ENCODE measurements at places on chromosomes 7 and 10.

DNA sequence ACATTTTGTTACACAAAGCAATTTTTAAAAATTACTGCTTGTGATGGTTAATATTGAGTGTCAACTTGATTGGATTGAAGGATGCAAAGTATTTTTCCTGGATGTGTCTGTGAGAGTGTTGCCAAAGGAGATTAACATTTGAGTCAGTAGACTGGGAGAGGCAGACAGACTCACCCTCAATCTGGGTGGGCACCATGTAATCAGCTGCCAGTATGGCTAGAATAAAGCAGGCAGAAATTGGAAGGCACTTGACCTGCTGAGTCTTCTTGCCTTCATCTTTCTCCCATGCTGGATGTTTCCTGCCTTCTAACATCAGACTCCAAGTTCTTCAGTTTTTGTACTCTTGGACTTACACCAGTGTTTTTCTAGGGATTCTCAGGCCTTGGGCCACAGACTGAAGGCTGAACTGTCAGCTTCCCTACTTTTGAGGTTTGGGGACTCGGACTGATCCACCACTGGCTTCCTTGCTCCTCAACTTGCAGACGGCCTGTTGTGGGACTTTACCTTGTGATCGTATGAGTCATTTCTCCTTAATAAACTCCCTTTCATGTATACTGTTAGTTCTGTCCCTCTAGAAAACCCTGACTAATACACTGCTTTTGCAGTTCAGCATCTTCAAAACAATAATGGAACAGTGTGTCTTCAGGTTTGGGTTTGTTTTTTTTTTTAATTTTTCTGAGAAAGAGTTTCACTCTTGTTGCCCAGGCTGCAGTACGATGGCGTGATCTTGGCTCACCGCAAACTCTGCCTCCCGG is 244.1 kb upstream of the SEMA3C start:
- DNase-seq = no peak

GRCh38 chr10:87860156-87860795 is 3.1 kb downstream of the KLLN start:
- no peak for DNase-seq

GRCh38 chr7:92569137-92569536 is 21.1 kb downstream of the FAM133B start:
- DNase-seq = no peak

- DNase-seq = no peak
Measured at GRCh38 chr7:69907720-69908119, 309.4 kb downstream of the AUTS2 start.

GRCh38 chr7:116576350-116577319 is 51.8 kb downstream of the CAV1 start:
- no peak for DNase-seq

GRCh38 chr10:18185621-18186020 is 45.4 kb downstream of the CACNB2 start:
- DNase-seq = no peak

DNA sequence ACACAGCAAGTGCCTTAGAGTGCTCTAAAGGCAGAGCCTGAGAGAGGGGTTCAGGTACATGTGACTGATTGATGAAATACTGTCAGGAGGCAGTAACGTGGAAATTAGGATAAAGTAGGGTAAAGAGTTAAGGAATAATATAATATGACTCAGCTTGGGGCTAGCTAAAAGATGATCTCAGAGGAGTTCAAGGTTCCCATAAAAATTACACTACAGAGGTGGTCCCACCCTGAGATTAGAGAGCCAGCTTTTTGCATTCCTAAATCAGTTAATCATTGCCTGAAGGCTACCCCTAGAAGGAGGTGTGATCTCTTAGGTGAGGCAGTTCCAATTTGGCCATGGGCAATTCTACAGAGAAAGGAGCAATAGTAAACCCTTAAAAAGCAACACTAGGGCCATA is 5.8 kb downstream of the LIPJ start:
- no peak for DNase-seq

DNA sequence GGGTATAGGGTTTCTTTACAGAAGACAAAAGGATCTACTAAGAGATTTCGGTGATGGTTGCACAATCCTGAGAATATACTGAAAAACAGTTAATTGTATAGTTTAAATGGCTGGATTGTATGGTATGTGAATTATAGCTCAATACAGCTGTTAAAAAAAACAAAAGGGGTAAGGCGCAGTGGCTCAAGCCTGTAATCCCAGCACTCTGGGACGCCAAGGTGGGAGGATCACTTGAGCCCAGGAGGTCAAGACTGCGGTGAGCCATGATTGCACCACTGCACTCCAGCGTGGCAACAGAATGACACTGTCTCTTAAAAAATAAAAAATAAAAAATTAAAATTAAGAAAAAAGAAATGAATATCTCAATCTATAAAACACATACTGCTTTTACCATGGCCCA is 18.5 kb downstream of the ESYT2 start:
- DNase-seq = no peak

GRCh38 chr7:17227766-17228490 is 70.5 kb upstream of the AHR start:
- no peak for DNase-seq

GRCh38 chr10:317271-317769 is 182.1 kb downstream of the ZMYND11 start:
- DNase-seq = no peak

DNA sequence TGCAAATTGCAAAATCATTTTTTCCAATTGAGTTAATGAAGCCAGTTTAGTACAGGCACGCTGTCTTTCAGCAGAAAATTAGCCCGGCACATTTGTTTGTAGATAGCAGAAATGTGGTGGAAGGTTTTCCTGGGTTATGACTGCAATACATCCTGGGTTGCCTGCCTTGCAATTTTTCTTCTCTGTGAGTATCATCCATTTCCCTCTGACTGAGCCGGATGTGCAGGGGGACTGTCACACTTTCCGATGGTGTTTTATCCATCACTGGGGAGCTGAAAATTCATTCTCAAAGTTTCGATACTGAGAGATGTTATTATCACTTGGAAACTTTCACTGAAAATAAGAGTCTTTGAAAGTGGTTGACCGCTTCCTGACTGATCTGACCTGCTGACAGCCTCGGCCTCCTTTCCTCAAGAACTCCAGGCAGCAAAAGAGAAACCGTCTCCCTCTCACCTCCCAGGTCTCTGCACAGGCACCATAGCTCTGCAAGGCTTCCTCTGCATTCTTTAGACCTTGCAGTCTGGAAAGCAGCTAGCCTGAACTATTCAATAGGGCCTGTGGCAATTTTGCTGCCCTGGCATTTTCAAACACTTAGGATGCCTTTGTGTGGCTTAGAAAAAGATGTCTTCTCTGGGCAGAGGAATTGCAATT is 320.8 kb upstream of the NRP1 start:
- DNase-seq = no peak

GRCh38 chr10:73937333-73938043 is 26.6 kb downstream of the PLAU start:
- DNase-seq = no peak

DNA sequence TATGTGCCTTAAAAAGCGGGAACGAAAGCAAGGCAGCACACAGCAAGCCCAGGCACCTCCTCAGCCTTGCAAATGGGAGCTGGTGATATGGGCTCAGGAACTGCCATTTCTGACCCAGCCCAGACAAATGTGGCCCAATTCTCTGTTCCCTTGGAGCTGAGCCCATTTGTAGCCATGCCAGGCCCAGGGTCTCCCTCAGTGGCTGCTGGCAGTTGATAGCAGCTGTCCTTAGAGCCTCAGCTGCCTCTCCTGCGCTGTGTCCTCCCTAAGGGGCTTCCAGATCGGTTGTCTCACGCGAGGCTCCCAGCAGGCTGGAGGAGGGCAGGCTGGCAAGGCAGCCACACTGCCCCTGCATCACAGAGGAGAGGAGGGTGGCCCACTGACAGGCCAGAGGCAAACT is 275.8 kb downstream of the KCNMA1 start:
- DNase-seq = no peak

DNA sequence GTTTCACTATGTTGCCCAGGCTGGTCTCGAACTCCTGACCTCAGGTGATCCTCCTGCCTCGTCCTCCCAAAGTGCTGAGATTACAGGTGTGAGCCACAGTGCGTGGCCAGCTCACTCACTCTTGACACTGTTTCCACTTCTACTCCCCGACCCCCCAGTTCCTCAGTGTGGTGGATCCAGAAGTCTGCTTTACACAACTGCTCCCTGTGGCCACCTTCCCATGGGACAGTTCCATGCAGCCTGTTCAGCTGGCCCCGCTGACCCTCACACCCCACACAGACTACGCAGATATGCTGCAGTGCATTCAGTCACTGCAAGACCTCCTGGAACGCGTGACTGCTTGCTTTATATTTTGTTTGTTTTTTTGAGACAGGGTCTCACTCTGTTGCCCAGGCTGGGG is 86.4 kb downstream of the SEPTIN14 start:
- no peak for DNase-seq

DNA sequence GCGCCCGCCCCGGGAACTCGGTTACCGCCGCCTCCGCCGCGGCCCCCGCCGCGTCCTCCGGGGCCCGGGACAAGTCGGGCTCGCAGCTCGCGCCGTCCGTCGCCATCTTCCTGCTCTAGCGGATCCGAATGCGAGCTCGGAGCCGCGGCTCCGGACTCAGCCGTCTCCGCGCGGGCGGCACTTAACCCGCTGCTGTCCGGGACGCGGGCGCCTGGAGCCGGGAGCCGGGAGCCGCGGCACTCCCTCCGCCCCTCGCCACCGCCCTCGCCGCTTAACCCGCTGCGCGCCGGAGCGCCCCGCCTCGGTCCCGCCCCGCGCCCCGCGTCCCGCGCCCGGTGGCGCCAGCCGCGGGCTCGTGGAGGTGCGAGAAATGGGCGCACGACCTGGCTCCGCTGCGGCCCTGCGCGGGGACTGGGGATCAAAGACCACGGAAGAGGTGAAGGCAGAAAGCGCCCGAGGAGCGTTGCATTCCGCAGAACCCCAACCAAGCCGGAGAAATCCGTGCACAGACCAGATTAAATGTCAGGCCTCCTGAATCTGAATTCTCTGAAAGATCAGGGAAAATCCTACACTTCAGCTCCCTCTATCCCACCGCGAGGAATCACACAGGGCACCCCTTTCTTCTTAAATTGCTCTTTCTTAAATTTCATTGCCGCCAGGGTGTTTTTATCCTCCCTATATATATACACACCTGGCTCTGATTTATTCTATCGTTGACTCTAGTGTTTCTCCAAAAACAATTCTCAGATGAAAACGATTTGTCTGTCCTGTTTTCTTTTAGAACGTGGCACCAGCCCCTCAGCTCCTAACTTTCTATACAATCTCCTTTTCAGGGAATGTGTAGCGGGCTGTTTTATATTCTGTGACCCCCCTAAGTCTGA is at the start of gene CTTNBP2:
TSS of gene CTTNBP2 (minus strand) at position 132 of the 881 bp plus-strand sequence. CDS start at position 106, 26 bp downstream.
- no peak for DNase-seq

DNA sequence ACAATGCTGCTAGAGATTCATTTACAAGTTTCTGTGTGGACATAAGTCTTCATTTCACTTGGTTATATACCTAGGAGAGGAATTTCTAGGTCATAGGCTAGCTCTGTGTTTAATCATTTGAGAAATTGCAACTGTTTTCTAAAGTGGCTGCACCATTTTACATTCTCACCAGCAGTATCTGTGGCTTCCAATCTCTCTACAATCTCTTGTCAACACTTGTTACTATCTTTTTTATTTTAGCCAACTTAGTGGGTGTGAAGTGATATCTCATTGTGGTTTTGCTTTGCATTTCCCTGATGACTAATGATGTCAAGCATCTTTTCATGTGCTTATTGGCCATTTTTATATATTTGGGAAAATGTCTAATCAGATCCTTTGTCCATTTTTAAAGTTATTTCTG is 53.0 kb upstream of the DRGX start:
- DNase-seq = no peak

DNA sequence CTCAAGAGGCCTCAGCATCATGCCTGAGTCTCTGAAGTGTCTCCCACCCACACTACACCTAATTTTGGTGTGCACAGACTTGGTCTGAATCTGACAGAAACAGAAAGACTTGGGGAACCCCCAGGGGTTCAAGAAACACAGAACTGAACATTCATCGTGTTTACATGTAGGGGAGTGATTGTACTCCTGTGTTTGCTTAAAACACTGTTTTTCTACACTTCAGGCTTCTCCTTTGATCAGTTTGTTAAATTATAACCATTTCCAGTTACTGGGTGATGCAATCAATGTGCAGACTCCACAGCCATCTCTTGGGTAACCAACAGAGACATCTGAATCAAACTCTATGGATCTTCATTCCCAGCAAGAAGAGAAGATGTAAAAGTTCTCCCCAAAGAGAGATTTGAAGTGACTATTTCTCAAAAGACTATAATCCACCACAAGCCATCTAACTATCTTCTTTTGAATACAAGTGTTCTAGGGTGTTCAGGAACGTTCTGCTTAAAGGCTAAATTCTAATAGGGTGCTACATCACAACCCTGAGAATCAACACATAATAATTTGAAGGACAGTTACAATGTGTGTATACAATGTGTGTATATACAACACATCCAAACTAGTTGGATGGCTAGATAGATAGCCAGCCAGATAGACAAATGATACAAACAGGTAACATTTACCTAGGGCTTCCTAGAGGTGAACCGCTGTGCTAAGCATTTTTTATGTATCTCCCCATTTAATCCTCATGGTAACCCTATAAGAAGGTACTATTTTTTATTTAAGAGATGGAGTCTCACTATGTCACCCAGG is 34.2 kb downstream of the DNAJC12 start:
- DNase-seq = no peak

DNA sequence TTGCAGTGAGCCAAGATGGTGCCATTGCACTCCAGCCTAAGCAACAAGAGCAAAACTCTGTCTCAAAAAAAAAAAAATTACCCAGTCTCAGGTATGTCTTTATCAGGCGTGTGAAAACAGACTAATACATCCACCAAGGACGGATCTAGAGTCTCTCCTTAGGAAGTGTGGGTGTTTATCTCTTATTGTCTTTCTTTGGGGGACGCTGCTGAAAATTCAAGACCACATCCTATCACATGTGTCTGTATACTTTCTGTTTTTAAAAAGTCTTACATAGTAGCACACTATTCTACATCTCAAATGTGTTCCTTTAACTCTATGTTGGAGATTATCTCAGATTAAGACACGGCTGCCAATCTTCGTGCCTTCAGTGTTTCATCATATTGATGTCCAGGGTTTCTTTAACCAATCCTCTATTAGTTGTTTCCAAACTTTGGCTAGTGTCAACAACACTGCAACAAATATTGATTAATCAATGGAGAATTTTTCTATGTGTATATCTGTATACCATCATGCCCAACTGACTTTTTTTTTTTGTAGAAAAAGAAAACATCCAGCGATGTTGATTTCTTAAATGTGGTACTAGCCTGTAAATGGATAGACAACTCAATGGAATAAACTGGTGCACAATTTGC is 92.3 kb upstream of the KDM7A start:
- DNase-seq = no peak

Data from esophagus squamous epithelium (tissue), 5 donors.